T-helper 1 cell (primary cell): ENCODE measurements at places on chromosomes 4 and X.

DNA sequence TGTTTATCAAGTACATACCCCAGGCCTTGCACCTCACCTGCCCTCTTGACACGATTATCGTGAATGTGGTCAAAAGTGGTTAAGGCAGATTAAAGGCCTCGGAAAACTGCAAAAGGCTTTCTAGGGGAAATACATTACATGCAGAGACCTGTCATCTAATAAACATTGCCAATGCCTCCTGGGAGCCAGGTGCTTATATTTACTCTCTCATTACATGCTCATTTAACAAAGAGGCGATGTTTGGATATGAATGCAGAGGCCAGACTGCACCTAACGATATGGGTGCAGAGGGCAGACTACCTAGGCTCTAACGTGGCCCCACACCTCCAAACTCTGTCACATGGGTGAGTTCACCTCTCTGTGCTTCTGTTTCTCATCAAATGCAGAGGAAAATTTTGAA is 14.5 kb downstream of the CRMP1 start:
- no peak for DNase-seq

DNA sequence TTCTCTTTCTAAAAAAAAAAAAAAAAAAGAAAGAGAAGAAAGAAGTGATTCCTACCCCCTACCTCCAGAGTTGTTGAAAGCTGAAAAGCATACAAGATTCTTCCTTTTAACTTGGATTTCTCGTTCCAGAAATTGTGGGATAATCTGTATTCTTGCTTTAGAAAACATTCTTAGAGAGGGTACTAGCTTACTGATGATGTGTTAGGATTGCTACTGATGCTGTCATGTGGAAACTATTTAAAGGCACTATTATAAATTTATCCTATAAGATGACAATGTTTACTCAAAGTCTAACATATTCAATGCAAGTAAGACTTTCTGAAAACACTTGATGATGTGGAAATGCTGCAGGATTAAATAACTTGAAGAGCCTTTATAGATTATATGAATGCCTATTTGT is 204.0 kb upstream of the PUDP start:
- no peak for DNase-seq

- DNase-seq, result no peak
Observed at GRCh38 chr4:82776925-82777542, 21.6 kb downstream of the SCD5 start.

DNA sequence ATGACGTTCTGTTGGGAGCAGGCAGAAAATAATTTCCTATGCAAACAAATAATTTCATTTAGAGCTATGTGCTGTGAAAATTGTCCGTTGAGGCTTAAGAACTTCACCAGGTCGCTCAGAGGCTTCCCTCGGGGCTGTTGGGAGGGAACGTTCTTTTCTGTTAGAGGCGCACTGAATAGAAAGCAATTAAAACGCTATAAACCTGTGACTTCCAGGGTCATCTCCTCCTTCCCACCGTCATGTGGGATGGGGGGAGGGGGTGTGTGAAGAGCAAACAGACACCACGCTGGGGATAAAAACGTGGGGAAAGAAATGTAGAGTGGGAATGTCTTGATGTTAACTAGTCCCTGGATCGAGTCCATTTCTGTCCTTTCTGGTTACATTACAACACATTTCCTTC is 35.2 kb upstream of the ZNF518B start:
- no peak for DNase-seq

DNA sequence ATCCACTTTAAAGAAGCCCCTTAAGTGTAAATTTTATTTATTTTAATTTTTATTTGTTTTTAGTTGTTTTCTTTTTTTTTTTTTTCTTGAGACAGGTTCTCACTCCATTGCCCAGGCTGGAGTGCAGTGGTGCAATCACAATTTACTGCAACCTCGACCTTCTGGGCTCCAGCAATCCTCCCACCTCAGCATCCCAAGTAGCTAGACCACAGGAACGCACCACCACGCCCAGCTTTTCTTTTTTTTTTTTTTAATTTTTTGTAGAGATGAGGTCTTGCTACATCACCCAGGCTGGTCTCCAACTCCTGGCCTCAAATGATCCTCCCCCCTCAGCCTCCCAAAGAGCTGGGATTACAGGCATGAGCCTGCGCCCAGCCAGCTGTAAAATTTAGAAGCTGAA is 6.0 kb downstream of the SAT1 start:
- no peak for DNase-seq

- peak; percentile 18 for DNase-seq
Observed at GRCh38 chrX:129759576-129760061, 20.1 kb upstream of the SASH3 start.

DNA sequence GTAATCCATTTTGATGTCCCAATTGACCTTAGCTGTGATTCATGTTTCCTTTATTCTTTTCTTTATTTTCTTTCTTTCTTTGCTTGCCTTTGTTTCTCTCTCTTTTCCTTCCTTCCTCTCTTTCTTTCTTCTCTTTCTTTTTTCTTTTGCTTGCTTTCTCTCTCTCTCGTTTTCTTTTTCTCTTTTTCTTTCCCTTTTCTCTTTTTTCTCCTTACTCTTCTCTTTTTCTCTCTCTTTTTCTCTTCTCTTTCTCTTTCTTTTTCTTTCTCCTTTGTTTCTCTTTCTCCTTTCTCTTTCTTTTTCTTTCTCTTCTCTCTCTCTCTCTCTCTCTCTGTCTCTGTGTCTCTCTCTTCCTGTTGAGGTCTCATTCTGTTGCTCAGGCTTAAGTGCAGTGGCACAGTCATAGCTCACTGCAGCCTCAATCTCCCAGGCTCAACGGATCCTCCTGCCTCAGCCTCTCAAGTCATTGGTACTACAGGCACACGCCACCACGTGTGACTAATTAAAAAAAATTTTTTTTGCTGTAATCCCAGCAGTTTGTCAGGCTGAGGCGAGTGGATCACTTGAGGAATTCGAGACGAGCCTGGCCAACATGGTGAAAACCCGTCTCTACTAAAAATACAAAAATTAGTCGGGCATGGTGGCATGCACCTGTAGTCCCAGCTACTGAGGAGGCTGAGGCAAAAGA is 8.0 kb upstream of the DHRSX start:
- DNase-seq, result no peak

DNA sequence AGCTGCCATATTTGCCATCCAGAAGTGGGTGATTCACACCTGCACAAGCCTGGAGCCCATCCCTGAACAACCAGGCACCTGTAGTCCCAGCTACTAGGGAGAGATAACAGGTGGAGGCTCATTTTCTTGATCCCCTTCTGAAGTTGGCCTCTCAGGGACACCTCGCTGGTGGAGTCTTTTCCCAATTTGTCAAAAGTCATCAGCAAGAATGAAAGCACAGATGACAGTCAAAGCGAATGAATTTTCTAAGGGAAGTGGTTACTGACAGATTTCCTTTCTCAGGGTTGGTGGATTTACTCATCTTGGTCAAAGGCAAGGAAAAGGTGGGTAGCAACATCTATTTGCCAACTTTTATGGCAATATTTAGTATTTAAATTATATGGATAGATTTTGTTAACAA is 36.5 kb downstream of the FGFBP1 start:
- no peak for DNase-seq

DNA sequence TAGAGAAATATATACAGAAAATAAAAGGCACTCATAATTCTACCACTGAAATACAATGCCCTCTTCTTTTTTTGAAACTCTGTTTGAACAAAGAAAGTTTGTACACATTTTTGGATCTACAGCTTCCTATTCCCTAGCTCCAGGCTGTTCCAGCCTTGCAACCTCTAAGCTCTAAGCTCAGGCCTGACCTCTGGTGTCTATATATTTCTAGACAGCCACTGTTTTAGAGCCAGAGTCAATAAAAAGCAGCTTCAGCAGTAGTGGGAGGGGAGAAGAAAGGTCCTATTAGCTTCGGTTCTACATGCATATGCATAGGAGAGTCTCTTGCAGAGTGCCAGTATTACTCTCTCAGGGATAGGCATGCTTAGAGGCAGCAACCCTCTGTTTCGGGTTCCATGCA is 39.7 kb downstream of the CLDN2 start:
- DNase-seq, result no peak

DNA sequence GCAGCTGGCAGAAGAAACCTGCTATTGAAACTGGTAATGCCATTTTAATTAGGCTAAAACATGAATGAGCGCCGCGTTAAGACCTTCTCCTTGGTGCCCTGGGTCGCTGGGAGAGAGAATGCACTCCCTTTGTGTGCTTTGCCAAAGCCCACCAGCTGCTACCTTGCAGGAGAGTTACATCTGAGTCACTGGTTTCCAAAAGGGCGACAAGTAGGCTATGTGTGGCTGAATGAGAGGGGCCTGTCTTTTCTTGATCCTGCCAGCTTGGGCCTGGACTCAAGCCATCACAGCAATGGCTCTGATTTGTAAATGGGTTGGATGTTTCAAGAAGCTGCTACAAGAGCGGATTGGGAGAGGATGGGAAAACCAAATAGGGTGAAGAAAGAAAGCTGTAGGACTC is 81.5 kb downstream of the NHS start:
- no peak for DNase-seq

DNA sequence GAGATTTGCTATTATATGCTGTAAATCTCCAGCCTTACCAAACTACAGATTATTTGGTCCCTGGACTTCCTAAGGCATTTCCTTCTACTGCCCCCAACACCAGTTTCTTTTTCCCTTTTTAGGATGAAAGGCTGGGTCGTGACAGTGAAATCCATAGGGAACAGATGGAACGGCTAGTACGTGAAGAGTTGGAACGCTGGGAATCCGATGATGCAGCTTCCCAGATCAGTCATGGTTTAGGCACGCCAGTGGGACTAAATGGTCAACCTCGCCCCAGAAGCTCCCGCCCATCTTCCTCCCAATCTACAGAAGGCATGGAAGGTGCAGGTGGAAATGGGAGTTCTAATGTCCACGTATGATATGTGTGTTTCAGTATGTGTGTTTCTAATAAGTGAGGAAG is 67.9 kb downstream of the PKD2 start:
- no peak for DNase-seq

DNA sequence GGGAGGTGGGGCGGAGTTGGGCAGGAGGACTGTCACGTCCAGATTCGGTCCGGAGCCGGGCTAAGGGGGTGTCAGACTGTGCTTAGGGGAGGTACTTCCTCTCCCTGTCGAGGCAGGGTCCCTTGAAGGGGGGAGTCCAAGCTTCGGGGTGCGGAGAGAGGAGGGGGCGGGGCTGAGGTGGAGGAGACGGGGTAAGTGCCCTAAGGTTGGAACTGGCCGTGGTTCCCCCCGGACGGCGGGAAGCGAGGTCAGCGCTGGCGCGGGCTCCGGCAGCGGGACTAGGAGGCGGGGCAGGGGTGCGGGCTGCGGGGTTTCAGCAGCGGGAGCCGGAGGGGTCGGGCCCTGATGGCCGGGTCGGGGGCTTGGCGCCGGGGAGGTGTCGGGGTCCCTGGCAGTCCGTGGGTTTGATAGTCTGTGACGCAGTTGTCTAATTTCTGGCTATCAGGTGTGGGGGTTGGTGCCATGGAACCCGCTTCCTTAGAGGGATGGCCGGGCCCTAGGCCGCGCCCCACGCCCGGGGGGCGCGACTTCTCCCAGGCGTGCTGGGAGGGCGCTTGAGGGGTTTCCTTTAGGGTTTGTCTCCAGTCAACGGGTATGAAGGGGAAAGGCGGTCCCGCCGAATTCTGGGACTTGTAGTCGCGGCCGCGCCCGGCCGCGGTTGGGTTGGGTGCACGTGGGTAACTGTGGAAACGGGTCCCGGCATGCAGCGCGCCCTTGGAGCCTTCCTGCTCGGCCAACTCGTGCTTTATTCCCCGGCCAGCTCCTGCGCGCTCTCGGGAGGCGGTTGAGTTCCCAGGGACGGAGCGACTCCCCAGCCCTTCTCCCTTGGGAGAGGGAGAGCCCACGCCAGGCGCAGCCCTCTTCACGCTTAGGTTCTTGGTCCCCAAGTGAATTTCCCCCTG is 1.5 kb downstream of the DCUN1D4 start:
- DNase-seq, result peak; percentile 58

- no peak for DNase-seq
Observed at GRCh38 chr4:45629717-45630116, 494.1 kb downstream of the GABRG1 start.

DNA sequence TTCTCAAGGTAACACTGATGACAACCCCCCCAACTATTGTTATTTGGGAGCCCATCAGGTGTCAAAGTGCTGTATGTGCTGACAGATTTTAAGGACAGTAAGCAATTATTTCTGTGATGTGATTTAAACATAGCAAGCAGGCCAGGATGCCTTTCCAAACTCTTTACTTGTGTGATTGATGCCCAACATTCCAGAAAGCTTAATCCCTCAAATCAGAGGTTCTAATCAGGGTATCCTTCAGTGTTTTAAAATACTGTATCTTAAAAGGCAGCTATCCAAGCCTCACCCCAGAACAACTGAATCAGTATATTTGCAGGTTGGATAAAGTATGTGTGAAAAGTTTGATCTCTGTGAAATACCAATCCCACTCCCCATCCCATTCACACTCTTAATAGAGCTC is 119.7 kb downstream of the GASK1B start:
- no peak for DNase-seq

DNA sequence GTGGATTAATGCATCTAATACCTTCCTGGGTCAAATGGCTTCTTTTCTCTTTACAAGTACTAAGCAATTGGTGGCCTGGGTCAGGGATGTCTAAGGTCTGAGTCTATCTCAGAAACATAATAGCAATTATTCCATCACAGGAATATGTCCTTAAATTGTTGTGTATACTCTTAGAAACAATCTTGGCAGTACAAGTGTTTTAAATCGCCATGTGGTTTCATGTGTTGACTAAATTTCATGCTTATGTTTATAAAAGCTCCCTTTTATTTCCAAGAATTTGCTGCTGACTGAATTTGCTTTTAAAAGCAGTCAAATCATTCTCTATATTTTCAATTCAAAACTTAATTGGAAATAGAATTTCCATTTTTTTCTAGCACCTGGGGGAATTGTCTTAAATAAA is 125.3 kb upstream of the PACRGL start:
- no peak for DNase-seq

GRCh38 chrX:118976599-118977340 is 2.4 kb downstream of the LONRF3 start:
- peak; percentile 11 for DNase-seq

DNA sequence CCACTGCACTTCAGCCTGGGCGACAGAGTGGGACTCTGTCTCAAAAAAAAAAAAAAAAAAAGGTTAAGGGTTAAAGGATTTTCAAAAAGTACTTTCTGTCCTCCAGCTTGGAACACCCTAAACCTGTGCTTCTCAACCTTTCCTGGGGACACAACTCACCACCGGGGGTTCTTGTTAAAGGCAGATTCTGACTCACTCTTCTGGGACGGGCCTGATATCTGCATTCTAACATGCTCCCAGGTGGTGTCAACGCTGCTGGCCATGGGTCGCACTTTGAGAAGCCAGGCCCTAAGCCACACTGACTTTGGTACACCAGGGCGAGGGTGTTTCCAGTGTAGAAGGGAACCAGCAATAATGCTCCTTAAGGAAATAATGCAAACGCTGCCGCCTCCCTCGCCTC is 46.1 kb downstream of the AFAP1 start:
- DNase-seq, result no peak
